Adrenal gland (tissue), 19 donors: ENCODE measurements at places on chromosomes 12 and 14. TPM values are rescaled to one million over a fixed set of nuclear protein-coding genes. Genes with fewer than 3 reads are reported as not detected.

The PTPRR gene
- 0.55 TPM for total RNA-seq

The EID3 gene
- total RNA-seq = 12.0 TPM

DNA sequence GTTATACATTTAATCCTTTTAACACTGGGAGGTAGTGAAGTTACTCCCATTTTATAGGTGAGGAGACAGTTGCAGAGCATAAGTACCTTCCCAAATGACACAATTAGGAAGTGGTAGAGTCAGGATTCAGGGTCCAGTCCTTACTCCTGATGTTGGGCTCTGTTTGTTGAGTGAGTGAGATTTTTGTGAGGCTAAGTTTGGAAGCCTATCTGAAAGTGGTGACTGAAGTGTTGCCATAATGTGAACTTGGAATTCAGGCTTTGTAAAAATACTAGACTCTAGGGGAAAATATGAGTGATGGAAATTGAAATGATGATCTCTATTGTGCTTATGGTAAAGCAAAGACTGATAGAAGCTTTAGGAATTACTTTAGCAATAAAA is 2.2 kb downstream of the NUDT4 start:
- DNase-seq = no peak

The AMN gene
- 0.07 TPM for total RNA-seq

DNA sequence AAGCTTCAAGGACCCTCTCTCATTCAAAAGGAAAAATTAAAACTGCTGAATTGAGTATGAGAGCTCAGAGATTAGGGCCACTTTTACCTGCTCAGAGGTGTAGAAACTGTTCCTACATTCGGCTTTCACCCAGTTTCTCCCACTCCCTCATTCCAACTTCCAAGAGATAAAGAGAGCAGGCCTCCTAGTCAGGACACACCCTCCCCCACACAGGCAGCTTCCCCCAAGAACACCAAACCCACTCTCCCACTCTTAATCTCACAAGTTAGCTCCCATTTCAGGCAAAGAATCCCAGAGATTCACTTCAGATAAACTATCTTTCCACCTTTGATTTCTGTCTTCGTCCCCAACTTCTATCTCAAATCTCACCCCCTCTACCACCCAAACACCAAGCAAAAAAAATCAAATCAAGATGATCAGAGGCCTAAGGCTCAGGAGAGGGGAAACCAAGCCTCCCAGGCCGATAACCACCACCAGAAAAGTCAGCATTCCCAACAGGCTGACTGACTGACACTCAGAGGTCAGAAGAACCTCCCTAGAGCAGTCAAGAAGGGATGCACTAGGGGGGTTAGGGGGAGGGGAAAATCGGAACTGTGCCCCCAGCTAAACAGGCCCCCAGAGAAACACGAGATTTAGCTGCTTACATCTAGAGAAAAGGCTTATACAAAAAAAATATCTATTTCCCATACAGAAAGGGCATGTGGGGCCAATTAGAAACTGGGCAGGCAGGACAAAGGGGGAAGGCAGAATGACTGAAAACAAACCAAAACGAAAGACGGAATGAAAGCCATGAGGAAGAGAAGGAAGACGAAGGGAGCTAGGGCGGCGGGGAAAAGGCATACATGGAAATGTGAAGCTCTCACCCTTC is 13.2 kb upstream of the CDH24 start:
- DNase-seq = no peak

- DNase-seq = no peak
Observed at GRCh38 chr12:114743799-114744198, 59.8 kb upstream of the TBX3 start.

DNA sequence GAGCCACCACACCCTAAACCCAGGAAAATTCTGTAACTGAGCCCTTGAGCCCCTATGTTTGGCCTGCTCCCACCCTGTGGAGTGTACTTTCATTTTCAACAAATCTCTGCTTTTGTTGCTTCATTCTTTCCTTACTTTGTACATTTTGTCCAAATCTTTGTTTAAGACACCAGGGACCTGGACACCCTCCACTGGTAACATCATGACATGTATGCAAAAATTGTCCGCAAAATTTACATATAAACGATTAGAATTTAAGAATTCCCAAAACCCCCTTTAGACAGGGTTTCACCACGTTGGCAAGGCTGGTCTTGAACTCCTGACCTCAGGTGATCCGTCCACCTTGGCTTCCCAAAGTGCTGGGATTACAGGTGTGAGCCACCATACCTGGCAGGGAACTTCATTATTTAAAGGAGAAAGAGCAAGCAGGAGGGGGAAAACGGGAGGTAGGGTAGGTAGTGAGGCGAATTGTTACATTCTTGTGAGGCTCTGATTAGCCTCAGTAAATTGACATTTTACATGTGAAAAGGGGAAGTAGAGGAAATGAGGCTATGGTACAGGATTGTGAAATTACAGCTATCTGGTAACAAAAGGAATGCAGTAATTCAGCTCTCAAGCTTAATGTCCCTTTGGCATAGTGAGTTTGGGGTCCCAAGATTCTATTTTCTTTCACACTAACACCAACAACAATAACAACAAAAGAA is 27.6 kb downstream of the TUBA1A start:
- no peak for DNase-seq

GRCh38 chr12:132542661-132543060 is 52.7 kb downstream of the FBRSL1 start:
- DNase-seq = no peak

- no peak for DNase-seq
Observed at GRCh38 chr14:24079491-24080141, 8.3 kb downstream of the CPNE6 start.

The PIP4P1 gene
- 10.8 TPM for total RNA-seq

DNA sequence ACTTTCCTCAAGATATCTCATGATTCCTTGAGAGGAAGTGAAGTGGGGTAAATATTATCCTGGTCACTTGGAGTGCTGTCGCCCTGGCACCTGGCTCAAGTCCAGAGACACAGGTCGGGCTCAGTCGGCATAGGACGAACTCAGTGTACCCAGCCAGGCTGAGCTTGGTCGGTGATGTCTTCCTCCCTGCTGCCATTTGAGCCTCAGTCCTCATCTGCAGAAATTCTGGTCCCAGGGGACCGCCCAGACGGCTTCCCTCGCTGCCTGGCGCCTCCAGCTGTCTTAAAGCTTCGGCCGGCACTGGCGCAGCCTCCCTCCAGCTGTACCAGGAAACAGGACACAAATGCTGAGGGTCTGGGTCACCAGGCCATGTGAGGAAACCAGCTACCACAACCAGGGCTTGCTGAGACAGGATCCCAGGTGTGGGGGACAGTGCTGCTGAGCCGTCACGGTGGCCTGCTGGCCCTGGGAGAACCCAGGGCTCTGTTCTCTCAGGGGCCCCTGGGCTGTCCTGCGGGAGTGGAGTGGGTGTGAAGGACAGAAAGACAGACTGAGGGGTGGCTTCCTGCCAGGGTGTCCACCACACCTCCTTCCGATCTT is 5.0 kb upstream of the KLC1 start:
- DNase-seq = no peak

GRCh38 chr12:128365032-128365431 is 98.1 kb downstream of the TMEM132C start:
- no peak for DNase-seq

DNA sequence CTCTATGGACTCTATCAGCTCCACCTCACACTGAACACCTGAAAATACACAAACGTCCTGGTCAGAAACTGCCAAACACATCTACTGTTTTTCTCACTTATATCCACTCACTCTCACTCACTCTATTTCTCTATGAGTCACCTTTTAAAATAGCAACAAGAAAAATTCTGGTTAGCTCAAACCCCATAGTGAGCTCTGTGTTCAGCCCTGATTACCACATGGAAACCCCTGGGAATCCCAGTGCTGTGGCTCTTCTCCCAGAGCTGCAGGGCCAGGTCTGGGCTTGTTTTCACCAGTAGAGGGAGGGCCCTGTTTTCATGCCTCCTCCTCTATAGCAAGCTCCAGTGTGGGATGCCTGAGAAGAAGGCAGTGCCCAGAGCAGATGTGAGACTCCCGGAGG is 1126.1 kb downstream of the TMEM121 start:
- no peak for DNase-seq

GRCh38 chr14:105080161-105080560 is 14.9 kb upstream of the GPR132 start:
- no peak for DNase-seq

GRCh38 chr14:85186082-85186481 is 343.9 kb upstream of the FLRT2 start:
- no peak for DNase-seq

GRCh38 chr14:55354500-55354899 is 57.1 kb downstream of the ATG14 start:
- peak; percentile 60 for DNase-seq

GRCh38 chr14:64503434-64504309 is at the start of gene ZBTB25:
Gene ZBTB25, minus strand, starts transcription at chr14:64503838. Its CDS starts 13,305 bp downstream, at chr14:64490533.
- peak; percentile 92 for DNase-seq

The FAM186B gene
- total RNA-seq = 1.5 TPM

DNA sequence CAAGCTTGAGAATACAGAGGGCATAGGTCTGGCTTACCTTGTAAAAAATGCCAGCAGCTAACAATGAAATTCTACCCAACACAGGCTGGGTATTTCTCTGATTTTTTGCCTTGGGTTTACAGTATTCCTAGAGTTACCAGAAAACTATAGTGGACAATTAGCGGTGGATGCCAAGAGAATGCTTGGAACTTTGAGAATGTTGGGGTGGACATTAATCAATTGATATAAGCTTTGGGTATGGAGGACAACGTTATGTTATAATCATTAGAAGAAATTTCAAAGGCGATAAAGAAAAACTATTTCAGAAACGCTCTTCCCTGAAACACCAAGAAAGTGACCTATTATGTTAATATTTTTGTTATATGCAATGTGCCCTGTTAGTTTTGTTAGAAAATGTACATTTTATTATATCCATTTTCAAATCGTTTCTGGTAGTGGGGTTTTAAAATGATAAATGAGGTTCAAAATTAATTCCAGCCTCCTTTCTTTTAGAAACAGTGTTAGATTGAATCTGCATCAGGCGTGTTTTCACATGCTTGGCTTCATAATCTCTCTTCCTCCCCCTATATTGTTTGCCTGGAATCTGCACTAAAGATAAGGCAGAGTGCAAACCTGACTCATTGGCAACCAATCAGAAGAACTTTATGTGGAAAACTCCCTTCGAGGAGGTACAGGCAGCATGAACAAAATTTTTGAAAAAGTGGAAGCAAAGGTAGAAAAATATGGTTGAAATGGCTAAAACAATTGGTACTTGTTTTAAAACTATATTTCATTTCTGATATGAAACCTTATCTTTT is 1.4 kb upstream of the PTPRQ start:
- DNase-seq = no peak

GRCh38 chr12:47964106-47964728 is 821 bp downstream of the TMEM106C start:
- peak; percentile 43 for DNase-seq

DNA sequence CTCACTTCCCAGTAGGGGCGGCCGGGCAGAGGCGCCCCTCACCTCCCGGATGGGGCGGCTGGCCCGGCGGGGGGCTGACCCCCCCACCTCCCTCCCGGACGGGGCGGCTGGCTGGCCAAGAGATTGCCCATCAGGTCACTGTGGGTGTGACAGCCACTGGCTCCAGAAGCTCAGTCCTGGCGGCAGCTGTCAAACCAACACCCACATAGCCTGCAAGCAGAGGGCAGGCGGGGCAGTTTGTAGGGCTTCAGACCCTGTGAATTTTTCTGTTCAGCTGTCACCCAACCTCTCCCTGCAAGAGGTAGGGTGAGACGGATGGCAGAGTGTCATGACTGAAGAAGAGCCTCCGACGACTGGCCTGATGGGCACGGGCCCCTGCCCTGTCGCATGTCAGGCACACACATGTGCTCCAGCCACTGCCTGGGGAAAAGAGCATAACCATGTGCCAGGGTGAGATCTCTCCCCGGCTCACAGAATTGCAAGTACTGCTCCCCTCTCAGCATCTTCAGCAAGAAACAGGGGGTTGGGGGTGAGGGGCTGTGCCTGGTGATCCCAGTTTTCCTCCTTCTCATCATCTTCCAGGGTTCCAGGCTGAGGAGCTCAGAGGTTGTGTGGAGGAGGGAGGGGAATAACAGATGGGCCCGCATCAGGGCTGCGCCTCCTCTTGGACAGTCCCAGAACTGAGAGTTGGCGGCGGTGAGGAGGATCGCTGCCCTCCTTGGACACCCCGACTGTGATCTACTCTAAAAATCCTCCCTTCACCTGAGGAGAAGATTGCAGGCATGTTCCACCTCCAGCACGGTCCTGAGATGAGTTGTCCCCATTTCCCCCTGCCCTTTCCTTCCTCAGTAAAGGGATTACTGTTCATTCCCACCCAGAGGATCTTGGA is 11.2 kb upstream of the PRPH start:
- no peak for DNase-seq

GRCh38 chr12:79690638-79691510 is at the start of gene PAWR:
Gene PAWR, minus strand, starts transcription at chr12:79690964. Its CDS starts 720 bp downstream, at chr12:79690244.
- peak; percentile 59 for DNase-seq

The PTHLH gene
- total RNA-seq = not detected

The TAS2R8 gene
- not detected for total RNA-seq

DNA sequence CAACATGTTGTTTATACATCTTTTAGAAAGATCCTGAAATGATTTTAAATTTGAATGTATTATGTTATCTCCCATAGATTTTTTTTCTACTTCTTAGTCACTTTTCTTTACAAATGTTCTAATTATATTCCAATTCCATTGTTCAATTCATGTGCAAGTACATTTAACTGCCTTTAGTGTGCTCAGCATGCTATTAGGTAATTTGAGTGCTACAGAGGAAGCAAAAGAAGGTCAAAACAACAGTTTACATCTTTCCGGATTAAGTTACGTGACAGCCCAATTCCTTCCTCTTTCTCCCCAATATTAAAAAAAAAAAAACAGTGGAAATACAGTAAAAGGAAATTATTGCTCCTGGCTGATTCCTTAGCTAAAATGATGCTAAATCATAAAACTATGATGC is 98.3 kb downstream of the RTN1 start:
- no peak for DNase-seq

DNA sequence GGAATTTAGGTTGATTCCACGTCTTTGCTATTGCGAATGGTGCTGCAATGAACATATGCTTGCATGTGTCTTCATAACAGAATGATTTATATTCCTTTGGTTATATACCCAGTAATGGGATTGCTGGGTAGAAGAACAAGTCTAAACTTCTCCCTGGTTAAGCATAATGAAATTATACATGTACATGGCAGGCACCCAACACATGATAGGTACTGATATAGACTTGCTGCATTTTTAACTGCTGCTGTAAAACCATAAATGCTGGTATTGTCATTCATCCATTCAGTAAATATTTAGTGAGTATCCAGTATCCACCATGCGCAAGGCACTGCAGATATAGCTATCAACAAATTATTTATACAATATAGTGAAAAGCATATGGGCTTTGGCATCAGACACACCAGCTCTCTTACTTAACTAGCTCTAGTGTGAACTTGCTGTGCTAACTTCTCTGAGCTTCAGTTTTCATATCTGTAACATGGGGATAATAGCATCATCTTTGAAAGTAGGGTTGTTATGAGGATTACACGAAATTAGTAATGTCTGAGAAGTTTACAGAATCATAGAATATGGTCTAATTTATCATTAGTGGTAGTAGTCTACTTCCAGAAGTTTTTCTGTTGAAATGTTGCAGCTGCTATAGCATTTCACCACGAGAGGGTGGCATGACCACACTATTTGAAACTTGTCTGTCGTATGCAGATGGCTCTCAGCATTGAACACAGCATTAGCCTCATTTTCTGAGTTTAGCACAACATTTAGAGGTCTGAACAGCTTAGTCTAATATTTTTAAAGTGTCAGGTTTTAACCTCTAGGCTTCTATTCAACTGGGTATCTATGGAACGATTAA is 32.0 kb upstream of the SEL1L start:
- no peak for DNase-seq

The TSPAN19 gene
- total RNA-seq = not detected
